GF-D8 (cell line): ENCODE measurements at places on chromosomes 13 and 19.
A peak's percentile ranks its signal among the peaks of the same experiment; 100 is the strongest.

GRCh38 chr13:30796631-30797601 lies 61.6 kb downstream of the ALOX5AP start:
- no peak for DNase-seq

GRCh38 chr13:20160306-20161274 lies at the start of gene GJA3:
Gene GJA3 (minus strand): TSS chr13:20161052. CDS start chr13:20143288, 17,764 bp downstream.
- DNase-seq: no peak

- peak; percentile 98 for DNase-seq
Observed at GRCh38 chr13:104837756-104838155, 1697.7 kb downstream of the EFNB2 start.

- no peak for DNase-seq
Observed at GRCh38 chr13:105007166-105007808, 1528.2 kb downstream of the EFNB2 start.

DNA sequence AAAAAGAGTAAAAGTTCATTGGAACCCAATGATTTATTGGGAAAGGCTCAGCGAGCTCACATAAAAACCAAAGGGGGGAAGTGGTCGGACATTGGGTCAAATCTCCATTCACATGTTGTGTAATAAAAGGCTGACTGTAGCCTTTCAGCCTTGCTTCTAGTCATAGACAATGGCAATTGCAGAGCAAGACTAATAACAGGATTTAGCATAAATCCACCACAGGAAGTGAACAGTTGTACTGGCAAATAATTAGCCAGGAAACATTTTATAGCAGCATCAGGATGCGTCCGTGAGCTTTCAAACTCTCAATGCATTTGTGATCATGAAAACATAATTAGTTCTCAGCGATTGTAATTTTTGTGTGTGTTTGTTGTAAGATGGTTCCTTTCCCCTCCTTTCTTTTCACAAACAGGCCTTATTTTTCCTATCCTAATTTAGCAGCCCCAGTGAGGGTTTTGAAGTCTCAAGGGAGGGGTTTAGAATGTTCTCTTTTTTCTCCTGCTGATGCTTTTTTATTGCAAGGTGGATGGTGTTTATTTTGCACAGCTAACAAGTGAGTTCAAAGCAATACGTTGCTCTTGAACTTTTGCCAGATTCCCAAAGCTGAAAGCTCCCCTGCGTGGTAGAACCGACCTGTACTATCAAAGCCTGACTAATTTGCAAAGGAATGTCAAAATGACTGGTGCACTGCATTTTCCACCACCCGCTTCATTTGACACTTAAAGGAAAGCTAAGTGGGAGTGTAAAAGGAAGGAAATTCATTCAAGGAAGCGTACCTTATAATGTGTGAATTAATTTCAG lies 105.6 kb downstream of the SPRY2 start:
- peak; percentile 26 for DNase-seq

- DNase-seq: no peak
Observed at GRCh38 chr13:44874886-44875630, 114.2 kb downstream of the NUFIP1 start.

- DNase-seq: no peak
Observed at GRCh38 chr13:98890925-98891324, 86.9 kb downstream of the DOCK9 start.

DNA sequence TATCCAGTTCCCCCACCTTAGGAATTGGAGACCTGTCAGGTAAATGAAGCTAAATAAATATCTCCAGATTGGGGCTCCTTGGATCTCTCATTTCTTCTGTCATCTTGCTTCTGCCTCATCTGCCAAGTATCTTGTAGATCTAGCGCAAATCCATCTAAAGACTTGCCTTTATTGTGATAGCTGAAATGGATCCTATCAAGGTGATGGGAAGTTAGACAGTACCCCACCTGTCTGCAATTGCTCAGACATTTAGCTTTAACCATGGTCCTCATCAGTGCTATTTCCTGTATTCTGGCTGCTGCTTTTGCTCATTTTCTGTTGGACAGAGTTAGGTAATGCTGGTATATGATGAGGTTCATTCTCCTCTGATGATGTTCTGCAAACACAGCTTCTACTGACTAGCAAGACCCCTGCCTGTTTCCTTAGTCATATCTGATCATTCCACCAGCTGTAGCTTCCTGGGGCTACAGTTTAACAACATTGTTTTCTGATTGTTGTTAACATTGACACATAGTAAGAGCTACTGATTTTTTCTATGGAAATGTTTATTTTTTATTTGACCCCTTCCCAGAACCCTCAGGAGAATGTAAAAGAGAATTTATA lies 340.0 kb downstream of the DCT start:
- DNase-seq: no peak

DNA sequence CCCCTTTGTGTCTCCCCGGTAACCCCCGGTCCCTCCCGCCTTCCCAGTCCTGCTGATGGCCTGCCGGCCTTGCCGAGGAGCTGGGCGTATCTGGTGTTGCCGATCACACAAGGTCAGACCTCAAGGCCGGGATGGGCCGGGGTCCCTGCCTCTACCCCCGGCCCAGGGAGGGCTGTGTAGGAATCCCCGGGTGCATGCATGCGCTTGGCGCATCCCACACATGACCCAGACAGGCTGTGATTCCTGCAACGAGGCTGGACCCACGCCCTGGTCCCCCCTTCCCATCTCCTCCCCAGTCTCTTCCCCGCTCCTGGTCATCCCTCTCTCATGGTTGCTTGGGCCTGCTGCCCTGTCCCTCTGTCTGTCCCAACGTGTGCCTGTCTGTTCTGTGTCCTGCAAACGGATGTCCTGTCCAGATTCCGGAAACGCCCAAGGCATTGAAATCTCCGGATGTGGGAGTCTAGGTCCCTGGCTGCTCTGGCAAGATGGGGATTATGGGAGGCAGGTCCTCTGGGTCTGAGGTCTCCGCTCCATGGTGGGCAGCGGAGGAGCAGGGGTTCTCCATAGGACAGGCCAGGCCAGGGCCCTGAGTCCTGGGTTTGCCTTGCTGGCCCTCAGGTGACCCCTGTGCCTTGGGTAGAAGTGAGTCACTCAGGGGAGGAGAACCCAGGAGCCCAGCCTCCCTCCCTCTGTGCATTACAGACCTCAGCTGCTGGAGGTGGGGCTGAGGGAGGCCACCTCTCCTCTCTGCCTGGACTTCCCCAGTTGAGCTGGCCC lies 1.6 kb downstream of the PKN1 start:
- no peak for DNase-seq

DNA sequence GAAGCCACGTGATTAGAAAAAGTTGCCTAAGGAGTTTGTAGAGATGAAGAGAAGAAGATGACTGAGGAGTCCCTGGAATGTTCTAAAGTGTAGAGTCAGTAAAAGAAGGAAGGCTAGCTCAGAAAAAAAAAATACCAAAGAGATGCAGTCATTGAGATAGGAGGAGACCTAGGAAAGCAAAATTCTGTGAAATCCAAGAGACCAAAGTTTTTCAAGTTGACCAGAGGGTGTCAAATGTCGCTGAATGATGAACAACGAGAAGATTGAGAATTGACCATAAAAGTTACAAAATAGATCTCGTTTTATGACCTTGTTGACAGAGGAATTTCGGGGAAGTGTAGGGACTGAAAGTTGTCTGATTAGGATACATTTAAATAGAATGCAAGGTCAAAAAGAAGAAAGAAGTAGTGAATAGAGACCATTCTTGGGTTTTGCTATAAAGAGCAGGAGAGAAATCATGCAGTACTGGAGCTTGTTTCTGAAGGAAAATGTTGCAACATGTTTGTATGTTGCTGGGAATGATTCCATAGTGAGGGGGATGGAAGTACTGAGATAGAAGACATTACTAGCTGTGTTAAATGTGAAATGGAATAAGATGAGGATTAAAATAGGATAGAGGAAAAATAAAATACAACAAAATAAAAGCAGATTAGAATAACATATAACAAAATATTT lies 30.2 kb upstream of the HTR2A start:
- DNase-seq: no peak

- no peak for DNase-seq
Observed at GRCh38 chr13:109172136-109172535, 542.7 kb downstream of the MYO16 start.

DNA sequence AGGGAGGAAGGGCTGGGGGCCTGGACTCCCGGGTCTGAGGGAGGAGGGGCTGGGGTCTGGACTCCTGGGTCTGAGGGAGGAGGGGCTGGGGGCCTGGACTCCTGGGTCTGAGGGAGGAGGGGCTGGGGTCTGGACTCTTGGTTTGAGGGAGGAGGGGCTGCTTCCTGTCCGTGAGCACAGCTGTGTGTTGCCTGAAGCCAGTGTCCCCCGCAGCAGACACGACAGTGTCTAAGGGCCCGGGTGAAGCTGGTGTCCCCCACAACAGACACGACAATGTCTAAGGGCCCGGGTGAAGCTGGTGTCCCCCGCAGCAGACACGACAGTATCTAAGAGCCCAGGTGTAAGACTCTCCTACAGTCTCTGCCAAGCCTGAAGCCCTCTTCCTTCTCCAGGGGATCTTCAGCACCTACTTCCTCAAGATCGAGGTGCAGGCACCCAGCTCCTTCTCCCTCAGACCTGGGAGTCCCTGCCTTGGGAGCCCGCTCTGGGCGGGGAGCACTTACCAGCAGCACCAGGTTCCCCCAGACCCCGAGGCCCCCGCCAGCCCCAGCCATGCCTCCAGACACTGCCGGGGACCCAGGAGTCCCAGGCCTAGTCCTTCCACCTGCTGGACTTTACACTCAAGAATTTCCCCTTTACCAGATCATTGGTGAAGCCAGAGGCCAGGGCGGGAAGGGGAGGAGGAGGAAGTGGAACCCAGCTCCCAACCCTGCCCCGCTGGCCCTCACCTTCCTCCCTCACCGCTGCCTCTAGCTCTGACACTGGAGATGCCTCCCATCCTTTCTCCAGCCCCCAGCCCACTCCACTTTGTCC lies at the start of gene PTPRH:
TSS of gene PTPRH (minus strand) at position 622 of the 813 bp plus-strand sequence. CDS start at position 554, 68 bp downstream.
- DNase-seq: no peak

DNA sequence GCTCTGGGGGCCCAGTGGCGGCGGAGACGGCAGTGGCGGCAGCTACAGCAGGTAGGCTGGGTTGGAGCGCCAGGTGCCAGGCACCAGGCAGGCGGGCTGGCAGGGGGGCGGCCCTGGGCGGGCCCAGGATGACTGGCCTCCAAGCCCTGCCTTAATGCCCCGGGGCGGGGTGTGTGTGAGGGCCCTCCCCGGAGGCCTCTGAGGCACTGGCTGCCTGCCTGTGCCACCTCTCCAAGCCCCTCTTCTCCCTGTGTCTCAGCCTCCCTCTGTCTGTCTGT lies at the start of gene KLK11:
TSS of gene KLK11 (minus strand) at position 63 of the 278 bp plus-strand sequence. CDS start 985 bp downstream, outside the sequence.
- no peak for DNase-seq

DNA sequence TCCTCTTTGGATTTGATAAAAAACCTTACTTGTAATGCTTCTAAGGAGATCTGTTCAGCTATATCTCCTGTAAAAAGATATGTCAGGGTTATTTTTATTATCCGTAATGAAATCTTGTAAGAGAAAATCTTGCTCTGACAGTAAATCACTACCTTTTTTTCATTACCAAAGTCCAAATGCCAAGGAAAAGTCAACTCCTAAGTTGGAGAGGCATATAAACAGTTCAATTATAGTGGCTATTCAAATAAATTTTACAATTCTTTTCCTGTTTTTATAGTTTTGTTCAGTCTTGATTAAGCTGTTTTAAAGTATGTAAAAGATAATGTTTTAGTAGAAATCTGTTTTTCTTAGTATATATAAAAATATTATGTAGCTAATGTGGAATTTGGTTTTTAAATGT lies 9.0 kb downstream of the KCTD4 start:
- no peak for DNase-seq

- no peak for DNase-seq
Observed at GRCh38 chr13:109646423-109646822, 140.0 kb downstream of the IRS2 start.

DNA sequence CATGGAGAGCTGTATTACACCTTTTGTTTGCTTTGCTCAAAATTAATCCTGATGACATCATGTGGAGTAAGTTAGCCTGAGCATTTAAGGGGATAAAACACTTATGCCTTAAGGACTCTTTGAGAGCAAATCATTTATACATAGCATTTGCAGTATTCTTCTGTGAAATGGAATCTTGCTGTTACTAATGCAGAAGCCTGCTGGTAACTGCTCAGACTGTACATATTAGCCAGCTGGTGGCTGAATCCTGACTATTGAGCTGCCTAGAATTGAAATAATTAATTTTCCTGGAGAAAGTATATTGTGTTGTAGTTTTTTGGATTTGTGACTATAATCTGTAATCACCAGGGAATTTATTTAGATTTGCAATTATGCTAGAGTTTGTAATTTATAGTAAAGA lies 363.2 kb downstream of the GPC6 start:
- no peak for DNase-seq

GRCh38 chr13:44661936-44662335 lies 85.8 kb upstream of the TSC22D1 start:
- no peak for DNase-seq

DNA sequence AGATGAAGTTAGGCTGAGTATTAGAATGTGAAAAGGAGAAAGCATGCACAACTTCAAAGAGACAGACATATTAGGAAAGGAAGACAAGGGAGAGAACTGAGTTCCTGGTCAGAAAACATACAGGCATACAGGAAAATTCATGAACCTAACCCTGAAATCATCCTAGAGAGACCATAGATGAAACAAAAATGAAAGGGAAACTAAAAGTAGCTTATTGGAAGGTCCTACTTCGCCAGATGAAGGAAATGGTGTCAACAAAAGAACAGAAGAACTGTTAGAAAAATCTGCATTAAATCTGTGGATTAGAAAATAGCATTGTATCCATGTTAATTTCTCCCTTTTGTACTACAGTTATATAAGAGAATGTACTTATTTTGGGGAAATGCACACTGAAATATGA lies 169.0 kb upstream of the UFM1 start:
- DNase-seq: no peak

DNA sequence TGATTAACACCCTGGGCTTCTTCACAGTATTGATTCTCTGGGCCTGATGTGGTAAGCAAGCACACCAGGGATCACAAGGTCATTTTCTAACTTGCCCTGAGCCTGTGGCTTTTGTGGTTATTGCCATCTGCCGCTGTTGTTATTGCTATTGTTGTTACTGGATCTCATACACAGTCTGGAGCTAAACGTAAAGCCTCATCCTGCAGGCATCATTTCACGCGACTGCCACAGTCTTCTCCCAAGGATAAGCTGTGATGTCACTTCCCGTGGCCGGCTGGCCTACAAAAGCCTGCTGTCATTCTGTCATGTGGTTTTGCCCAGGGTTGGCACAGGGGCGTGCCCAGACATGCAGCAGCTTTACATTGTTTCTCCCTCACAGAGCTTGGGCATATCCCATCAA lies 154.0 kb upstream of the GPR12 start:
- DNase-seq: peak; percentile 41

GRCh38 chr13:28459911-28460310 lies 35.0 kb downstream of the FLT1 start:
- DNase-seq: no peak

- DNase-seq: peak; percentile 33
Observed at GRCh38 chr13:22114630-22115311, 443.9 kb downstream of the FGF9 start.

DNA sequence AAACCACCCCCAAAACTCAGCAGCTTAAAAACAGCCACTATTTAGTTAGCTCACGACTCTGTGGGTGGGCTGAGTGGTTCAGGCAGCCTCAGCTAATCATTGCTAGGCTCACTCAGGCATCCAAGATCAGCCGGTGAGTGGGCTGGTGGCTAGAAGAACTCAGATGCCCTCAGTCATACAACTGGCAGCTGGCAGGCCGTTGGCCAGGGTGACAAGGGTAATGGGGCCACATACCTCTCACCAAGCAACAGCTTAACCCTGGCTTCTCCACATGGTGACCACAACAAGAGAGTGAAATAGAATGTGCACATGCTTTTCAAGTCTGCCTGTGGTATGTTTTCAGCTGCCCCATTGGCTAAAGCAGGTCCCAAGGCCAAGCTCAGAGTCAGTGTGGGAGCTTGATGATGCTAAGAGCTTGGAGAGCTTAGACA lies 435.4 kb upstream of the TSHZ3 start:
- no peak for DNase-seq
